NCI-H2171 treated with DMSO at 0.1 percent for 48 hours (cell line): ENCODE measurements at places on chromosomes 4 and X.

GRCh38 chrX:55787063-55787462 is 69.5 kb downstream of the RRAGB start:
- DNase-seq: no peak

GRCh38 chrX:144494074-144494473 is 610.2 kb downstream of the UBE2NL start:
- no peak for DNase-seq

GRCh38 chr4:40246011-40246900 is 49.4 kb downstream of the RHOH start:
- DNase-seq: no peak

- DNase-seq: peak; percentile 18
Measured at GRCh38 chrX:134171661-134172587, 65.1 kb upstream of the CCDC160 start.

DNA sequence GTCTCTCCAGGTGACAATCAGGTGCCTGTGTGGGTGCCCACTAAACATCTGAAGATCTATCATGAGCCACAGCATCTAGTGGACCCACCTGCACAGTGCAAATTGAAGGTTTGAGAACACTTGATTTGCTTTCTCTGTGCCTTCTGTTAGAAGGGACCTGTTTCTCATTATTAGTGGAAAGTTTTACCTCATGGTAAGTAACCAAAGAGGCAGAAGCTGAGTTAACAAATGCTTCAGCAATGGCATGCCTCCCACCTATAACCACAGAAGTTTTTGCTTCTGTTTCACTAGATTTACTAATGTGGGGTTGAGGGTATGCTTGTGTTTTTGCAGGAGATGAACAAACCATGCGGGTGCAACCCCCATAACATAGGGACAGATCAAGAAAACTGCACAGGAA is 297.4 kb upstream of the DKK2 start:
- DNase-seq: no peak

DNA sequence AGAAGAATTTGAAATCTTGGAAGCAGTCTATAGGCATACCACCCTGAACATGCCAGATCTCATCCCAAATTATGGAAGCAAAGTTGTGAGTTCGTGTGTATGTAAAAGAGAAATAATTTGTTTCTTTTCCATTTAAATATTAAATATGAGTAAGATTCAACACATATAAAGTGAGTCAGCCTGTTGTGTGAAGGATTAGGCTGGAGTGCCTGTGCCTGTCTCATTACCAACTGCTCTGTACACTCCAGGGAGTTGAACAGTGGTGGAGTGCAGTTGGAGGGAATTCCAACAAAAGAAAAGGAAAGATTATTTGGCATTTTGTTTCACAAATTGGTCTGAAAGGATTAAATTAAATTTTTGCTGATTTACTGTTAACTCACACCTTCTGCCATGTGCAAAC is 435.6 kb downstream of the FAT4 start:
- DNase-seq: no peak

DNA sequence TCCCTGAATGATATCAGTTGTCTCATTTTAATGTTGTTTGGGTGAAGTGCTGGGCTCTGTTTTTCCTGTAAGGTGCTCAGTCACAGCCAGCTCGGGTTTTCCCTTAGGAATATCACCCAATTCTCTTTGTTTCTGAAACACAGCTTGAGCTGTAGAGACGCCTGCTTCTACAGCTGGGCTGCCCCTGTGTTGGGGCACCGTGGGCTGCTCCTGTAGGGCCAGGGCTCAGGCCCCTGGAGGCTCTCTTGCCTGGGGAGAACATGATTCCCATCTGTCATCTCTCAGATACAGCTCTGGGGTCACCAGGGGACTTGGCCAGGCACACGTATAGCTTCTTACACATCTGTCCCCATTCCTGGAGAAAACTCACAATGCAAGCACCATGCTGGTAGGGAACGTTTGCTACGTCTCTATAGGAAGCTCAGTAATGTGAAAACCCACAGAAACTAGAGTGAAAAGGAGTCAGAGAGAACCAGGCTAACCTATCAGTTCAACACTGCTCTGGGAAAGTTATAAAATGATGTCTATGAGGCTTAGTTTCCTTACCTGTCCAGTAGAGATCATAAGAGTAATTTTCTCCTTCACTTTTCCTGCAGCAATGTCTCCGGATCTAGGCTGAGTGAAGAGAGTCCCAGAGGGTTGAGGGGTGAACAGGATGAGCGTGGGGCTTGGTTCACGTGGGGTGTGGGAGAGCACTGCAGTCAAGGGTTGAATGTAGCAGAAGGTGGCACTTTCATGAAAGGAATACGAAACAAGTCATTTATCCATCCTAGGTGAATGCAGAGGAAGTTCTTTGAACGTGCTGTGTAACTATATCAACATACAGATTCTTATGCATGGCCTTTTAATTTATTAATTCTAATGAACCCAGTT is 14.5 kb downstream of the FHDC1 start:
- DNase-seq: peak; percentile 62

DNA sequence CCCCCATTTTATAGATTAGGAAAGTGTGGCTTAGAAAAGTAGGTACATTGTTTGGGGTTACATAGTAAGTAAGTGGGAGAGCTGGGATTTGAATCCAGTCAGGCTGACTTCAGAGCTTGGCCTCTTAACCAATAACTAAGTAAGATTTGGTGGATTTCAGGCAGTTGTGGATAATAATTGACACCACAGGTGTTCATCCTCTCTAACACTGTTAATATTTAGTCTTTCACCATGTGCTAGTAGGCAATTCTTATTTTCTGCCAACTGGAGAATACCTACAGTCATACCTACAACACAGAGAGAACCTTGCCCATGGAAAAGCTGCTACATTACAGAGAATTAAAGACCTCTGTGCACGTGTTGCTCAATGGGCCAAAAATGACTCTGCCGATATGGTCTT is 89.5 kb downstream of the DIAPH2 start:
- no peak for DNase-seq

- no peak for DNase-seq
Measured at GRCh38 chr4:73710094-73710493, 30.3 kb upstream of the CXCL8 start.

DNA sequence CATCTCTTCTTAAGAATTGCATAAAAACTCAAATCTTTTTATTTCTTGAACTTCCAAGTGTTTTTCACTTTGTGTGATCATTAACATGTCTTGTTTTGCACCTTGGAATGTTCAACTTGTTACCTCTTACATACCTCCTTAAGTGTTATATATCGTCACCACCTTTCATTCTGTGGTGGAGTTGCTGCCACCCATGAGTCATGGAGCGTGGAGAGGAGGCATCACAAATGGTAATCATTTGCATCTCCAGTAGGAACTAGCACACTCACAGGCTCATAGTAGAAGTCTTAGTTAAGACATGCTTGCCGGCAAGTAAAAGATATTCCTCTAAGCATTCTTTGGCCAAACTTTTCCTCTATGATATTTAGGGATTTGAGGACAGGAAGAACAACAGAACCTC is 67.0 kb upstream of the VCX start:
- DNase-seq: no peak

DNA sequence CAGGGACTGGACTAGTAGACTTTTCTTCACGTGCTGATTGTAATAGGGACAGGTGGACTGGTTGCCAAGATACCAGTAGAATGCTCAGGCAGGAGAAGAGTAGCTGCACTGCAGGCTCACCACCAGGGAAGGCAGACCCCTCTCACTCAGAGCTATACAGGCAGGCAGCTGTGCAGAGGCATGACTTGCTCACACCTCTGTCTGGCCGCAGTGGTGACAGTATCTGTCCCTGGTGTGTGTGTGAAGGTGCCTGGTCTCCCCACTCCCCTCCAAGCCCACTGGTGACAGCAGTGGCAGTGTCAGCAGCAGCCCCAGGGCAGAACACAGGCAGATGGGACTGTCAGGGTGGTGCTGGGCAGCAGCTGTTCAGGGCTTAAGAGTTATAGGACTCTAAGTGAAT is 140.7 kb downstream of the RPS6KA6 start:
- DNase-seq: peak; percentile 0

DNA sequence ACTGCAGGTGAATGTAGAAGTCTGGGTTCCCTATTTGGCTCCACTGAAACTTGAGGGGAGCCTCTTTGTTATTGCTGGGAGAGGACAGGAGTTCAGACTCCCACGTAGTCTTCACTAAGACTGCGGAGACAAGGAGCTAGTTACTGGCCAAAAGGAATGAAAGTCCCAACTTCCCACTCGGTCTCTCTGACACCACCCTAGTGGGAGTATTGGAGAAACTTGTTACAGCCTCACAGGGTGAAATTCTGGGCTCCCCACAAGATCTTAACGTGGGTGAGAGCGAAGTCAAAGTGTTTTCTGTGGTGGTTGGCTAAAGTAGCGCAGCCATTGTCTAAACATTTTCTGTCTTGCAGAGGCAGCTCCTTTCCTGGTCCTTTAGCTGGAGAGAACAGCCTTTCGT is 13.5 kb downstream of the MYOZ2 start:
- DNase-seq: no peak

GRCh38 chr4:9994246-9994847 is 26.9 kb downstream of the SLC2A9 start:
- no peak for DNase-seq

GRCh38 chrX:14173873-14174272 is 144.2 kb upstream of the GEMIN8 start:
- no peak for DNase-seq

DNA sequence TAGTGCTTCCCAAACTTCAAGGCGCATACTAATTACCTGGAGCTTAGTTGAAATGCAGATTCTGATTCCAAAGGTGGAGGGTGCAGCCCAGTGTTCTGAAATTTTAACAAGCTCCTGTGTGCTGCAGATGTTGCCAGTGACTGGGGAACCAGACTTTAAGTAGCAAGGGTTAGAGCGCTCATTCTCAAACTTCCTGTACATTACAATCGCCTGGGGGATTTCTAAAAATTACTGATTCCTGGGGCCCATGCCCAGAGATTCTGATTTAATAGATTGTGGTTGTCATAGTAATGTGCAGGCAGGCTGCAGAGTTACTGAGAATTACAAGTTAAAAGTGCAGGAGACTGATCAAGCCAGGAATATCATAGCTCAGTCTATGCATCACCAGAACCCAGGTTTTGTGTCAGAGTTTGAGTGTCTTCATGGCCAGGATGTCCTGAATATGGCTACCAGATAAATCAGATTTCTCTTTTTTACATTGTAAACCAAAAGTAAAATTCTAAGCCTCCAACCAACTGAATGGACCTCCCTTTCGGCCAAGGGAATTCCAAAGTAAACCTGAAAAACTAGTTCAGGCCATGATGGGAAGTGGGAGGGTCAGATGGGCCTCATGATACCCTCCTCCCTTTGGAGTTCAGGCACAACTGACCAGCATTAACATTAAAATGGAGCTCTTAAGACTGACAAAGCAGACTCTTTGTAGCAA is 121.6 kb downstream of the ATXN3L start:
- DNase-seq: no peak

- DNase-seq: no peak
Measured at GRCh38 chr4:174435974-174436373, 86.3 kb downstream of the HPGD start.

- DNase-seq: no peak
Measured at GRCh38 chr4:128346054-128346716, 58.6 kb upstream of the PGRMC2 start.

- DNase-seq: no peak
Measured at GRCh38 chr4:138438608-138439007, 196.5 kb upstream of the SLC7A11 start.

DNA sequence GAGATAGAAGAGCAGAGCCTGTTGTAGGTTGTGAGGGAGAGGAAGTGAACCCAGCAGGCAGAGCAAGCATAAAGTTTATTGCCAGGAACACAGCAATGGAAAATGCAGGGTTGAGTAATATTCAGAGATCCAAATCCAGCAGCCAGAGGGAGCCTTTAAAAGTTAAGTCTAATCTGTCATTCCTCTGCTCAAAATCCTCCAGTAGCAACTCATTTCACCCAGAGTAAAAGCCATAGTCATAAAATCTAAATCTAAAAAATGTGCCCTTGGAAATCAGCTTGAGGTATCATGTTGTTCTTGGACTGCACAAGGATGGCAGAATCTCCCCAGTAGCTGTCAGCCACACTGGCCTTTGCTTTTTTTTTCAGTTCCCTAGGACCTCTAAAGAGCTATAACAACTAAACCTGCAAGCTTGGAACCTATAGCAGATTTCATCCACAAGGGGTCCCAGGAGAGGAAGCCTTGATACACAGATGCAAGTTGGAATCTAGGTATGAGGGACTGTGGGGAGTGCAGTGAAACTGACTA is 62.9 kb upstream of the FRAS1 start:
- no peak for DNase-seq

- no peak for DNase-seq
Measured at GRCh38 chr4:38819569-38819968, 15.0 kb upstream of the TLR1 start.

DNA sequence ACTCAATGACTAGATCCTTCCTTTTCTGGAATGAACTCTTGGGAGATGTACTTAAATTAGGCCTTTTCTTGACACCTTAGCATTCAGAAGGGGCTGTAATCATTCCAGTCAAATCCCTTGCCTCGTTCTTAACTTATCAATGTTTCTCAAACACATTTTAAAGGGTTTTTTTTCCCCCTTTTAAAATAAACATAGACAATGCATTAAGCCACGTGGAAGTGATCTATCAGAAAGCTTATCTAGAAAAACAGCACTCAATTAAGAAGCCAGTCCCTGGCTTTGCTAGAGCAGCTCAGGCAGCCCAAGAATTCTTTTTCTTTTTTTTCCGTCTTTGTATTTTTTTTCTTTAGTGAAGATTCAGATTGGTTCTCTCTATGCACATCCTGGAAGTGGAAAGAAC is 118.2 kb downstream of the PCDH7 start:
- no peak for DNase-seq

- DNase-seq: peak; percentile 74
Measured at GRCh38 chr4:89704651-89705395, 132.1 kb downstream of the SNCA start.

GRCh38 chr4:168622600-168622999 is 125.7 kb downstream of the PALLD start:
- no peak for DNase-seq

DNA sequence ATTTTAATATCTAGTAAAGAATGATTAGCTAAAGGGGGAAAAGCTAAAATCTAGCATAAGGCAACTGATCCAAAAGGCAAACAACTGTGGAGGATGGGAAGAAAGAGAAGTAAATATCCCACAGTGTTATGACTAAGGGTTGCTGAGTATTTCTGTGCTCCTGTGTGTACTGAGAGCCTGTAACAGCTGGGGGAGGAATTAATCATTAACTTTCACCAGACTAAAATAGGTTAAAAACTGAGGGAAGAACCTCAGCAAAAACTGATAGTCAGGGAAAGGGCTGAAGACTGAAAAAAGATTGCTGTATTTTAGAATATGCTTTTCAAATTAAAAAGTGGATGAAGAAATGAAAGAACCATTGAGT is 365.9 kb downstream of the CXXC4 start:
- DNase-seq: no peak

DNA sequence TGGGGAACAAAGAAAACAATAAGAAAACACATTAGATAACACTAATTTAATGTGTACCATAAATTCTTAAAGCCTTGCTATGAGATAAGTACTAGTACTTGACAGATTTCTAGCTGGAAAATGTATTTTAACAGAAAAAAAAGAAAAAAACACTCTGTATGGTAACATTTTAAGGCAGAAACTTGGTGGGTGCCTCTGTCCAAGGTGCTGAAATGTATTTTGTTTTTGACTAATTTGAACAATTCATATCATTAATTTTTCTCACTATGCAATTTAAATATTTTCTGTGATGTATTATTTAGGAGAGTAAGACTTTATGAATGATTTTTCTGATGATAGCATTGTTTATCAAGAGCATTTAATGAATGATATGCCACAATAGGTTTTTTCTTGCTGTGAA is 107.5 kb downstream of the GABRG1 start:
- DNase-seq: no peak
